ENCODE measurements at places on chromosomes 3 and 15.
A peak's percentile ranks its signal among the peaks of the same experiment; 100 is the strongest.

- DNase-seq: no peak
Observed at GRCh38 chr3:63972987-63973386, 50.3 kb downstream of the PSMD6 start.

DNA sequence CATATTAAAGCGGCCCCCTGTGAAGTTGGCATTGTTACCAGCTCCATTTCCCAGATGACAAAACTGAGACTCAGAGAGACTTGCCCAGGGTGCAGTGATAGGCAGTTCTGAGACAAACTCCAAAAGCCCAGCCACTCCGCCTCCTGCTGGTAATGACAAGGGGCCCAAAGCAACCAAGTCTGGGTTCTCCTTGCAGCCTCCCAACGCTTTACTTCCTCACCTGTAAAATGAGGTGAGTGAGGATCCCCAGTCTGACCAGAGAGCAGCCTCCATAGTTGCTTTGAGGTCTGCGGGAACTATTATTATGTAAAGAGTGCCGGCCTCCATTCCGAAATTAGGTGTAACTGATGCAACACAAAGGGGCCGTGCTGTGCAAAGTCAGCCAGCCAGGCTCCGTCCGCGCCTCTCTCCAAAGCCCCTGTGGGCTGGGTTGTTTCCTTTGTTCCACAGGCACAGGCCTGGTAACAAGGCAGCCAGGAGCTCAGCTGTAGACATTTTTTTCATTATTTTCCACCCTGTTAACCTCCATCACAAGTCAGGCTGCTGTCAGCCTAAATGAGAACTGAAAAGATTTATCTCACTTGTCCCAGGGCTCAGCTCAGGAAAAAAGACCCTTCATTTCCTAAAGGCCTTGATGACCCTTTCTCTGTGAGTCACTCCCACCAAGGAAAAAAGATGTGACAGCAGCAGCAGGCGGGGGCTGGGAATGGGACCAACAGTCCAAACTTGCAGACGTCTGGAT, 139.1 kb upstream of the RAD18 start:
- DNase-seq: no peak

GRCh38 chr3:21446027-21446426, 305.0 kb downstream of the ZNF385D start:
- DNase-seq: no peak

DNA sequence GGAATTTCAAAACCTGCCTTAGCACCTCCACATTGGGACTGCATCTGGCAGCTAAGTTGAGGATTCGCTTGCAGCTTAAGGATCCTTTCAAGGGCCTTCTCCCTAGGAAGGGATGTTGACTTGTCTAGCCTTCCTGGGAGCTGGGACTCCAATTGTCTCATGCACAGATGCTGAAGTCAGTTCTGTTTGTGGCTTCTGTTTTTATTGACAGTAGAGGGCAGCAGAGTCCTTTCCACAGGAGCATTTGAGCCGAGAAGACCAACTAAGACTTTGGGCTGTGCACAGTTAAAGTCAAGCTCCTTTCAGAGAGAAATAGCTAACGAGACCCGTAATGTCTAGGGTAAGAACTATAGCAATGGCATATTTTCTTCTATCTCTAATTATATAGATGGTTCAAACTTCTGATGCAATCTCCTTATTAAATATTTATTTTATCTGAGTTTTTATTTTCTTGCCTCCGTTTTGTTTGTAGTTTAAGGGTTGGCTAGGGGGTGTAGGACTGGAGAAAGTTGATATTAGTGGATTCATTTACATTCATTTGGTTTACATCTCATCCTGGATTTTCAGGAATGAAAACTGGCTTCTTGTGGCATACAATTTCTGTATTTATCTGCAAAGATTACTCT, 59.7 kb upstream of the KBTBD8 start:
- peak; percentile 35 for DNase-seq

GRCh38 chr3:15277861-15278500, 54.4 kb downstream of the SH3BP5 start:
- DNase-seq: no peak

DNA sequence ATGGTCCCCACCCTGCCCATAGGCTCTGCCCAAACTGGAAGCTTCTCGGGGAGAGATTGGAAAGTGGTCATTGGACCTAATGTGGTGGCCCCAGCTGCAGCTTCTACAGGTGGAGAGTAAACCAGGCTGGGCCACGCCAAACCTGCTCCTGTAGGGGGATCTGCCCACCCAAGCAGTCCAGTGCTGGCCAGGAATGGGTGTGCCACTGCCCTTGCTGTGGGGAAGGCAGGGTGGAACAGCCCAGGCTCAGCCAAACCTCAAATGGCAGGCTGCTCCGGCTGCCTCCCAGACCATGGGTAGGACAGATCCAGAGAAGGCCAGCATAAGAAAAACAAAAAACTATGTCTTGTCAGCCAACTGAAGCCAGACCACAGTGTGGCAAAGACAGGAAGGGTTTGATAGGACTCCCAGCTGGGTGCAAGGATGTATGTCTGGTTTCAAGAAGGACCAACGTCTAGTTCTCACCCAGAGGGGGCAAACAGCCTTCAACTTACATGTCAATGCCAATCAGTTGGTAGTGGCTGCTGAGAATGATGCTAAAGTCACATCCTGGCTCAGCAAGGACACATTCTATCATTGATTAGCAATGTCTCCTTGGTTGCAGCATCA, 267.3 kb downstream of the UACA start:
- no peak for DNase-seq

DNA sequence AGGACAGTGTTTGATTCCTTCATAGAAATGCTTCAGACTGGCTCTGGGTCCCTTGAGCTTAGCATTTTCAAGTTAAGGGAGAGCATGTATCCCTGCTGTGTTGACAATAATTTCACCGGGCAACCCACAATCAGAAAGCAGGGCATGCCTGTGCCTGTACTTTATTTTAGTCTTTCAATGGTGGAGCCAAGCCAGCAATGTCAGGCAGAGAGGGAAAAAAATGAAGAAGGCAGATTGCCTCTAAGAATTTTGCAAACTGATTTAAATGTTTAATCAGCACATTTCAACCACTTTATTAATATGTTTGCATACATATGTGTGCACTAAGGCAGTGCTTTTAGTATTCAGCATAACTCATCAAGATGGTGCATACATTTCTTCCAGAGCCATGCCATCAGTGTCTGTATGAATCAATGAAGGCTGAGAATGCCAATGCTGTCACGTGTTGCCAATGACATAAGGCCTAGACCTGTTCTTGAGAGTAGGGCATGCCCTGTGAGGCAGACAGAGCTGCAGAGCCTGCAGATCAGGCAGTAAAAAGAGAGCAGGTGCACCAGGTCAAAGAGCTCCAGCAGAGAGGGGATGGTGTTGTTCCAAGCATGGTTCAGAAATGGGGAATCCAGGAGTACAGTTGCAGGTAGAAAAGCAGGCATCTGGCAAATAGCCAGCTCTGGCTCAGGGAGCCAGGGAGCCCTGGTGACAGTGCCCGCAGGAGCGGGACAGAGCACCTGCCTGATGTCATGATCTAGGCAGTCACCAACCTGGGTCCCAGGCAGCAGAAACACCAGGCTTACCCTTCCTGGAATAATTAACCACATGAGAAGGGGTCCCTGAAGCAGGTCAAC, 508.5 kb downstream of the GABRG3 start:
- DNase-seq: no peak

- DNase-seq: no peak
Observed at GRCh38 chr3:197549261-197549885, 6.4 kb downstream of the BDH1 start.

- no peak for DNase-seq
Observed at GRCh38 chr15:69315402-69316110, 16.8 kb downstream of the PAQR5 start.

DNA sequence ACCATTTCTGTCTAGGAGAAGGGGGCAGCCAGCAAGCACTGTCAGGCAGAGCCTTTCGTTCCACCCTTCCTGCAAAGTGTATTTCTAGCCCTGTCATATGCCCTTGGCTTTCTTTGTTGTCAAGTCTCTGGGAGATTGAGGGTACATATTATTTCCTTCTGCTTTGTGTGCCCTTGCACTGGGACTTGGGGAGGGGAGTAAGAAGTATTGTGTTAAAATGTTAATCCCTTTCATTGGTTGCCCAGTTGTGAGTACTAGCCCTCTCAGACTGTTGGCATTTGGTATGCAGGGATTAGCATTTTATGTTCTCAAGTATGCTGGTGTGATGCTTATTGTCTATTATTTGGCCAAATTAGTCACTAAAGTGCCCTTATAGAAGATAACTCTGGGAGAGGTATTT, 63.9 kb downstream of the RBM6 start:
- no peak for DNase-seq

GRCh38 chr15:39781147-39781966, 1.3 kb downstream of the FSIP1 start:
- DNase-seq: no peak
